ENCODE measurements at places on chromosomes 7 and 10. TPM values are rescaled to one million over a fixed set of nuclear protein-coding genes. Genes with fewer than 3 reads are reported as not detected.

DNA sequence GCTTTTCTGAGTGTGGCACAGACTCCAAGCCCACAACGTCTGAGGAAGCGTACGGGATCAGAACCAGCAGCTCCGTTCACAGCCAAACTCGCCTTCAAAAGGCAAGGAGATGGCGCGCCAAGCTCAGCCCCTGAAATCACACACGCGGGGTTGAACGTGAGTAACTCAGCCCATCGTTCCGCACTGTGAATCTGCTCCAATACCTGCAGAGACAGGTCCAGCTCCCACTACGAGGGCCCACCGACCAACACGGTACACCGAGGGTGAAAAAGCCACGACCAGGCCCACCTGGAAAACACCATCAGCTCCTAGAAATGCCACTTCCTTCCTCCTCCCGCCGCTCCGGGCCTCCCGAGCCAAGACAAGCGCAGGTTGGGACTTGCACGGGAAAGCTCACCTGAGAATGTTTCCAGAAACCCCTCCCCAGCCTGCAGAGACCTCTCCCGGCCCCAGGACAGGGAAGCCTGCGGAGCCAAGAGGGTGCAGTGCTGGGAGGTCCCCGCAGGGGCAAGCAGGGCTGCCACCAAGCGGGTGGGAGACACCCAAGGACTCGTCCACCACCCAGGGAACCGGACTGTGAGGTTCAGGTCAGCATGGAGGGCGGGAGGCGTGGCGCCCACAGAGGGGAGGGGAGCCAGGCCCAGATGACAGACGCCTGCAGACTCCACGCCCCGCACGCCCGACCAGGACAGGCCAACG, 93.9 kb upstream of the PDGFA start:
- no peak for DNase-seq

GRCh38 chr10:110501142-110501937, 3.6 kb downstream of the DUSP5 start:
- DNase-seq: peak; percentile 94

Gene BUB3
- total RNA-seq: 138 TPM

DNA sequence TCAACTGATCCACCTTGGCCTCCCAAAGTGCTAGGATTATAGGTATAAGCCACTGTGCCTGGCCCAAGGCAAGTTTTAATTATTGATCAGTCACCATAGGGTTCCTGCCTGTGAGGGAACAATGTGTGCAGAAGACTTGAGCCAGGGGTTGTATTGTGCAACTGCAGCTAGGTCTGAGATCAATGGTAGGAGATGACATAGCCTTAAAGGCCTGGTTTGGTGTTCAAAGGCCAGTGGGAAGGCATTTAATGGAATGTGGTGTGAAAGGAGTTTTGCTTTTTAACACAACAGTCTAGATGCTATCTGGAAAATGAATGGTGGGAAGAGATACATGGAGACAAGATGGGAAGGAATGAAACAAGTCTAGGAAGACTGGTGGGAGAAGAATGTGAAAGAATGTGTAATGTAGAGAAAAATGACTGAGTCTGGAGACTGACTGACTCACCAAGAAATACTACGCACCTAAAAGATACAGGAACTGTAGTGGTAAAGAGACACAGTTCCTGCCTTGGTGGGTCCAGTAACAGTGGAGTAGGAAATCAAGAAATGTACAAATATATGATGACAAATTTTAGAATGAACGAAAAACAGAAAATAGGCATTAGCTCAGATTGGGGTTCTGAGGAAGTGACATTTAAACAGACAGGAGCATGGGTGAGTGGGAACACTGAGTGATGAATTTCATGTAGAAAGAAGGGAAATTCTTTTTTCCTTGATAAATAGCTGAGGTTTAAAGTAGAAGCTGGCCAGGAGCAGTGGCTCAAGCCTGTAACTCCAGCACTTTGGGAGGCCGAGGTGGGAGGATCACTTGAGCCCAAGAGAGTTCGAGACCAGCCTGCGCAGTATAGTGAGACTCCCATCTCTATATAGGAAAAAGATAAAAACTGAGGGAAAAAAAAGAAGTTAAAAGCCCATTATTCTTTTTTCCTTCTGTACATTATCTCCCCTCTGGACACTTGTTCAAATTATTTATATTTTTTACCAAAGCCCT, 9.4 kb downstream of the HNRNPF start:
- no peak for DNase-seq

Gene EGR2
- 5.3 TPM for total RNA-seq

GRCh38 chr10:113820507-113820906, 33.4 kb downstream of the DCLRE1A start:
- no peak for DNase-seq

Gene SPDYE5
- not detected for total RNA-seq

GRCh38 chr7:2202901-2203765, 29.6 kb downstream of the MAD1L1 start:
- no peak for DNase-seq

GRCh38 chr10:1572519-1573333, 164.6 kb downstream of the ADARB2 start:
- DNase-seq: no peak

DNA sequence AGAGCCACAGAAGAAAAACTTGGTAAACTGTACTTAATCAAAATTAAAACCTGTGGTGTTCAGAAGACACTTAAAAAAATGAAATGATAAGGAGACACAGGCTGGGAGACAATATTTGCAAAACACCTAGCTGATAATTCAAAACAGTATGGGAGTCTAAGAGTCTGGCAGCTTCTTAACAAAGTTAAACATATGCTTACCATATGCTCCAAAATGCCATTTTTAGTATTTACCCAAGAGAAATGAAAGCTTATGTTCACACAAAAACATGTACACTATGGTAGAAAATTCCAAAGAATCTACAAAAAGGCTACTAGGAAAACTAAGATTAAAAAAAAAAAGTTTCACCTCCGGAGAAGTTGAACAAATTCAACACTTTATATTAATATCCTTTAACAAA, 48.6 kb downstream of the ITGB1 start:
- no peak for DNase-seq

Gene UNC5B
- 3.6 TPM for total RNA-seq

Gene HOXA7
- 20.9 TPM for total RNA-seq

GRCh38 chr10:100327007-100327717, 2.9 kb downstream of the PKD2L1 start:
- peak; percentile 83 for DNase-seq

GRCh38 chr7:81680120-81680519, 89.7 kb downstream of the HGF start:
- DNase-seq: no peak

GRCh38 chr7:44738051-44738723, 10.5 kb upstream of the ZMIZ2 start:
- no peak for DNase-seq

GRCh38 chr10:43078986-43079273, 2.1 kb downstream of the RET start:
- DNase-seq: no peak

- DNase-seq: no peak
Observed at GRCh38 chr10:27481486-27481885, 22.6 kb upstream of the RAB18 start.

- no peak for DNase-seq
Observed at GRCh38 chr10:100128951-100129350, 47.3 kb upstream of the CPN1 start.

- DNase-seq: no peak
Observed at GRCh38 chr7:133118261-133118660, 36.4 kb upstream of the CHCHD3 start.

- no peak for DNase-seq
Observed at GRCh38 chr7:129970816-129971215, 18.1 kb upstream of the UBE2H start.

Gene MYL7
- not detected for total RNA-seq

Gene PTPRN2
- 0.24 TPM for total RNA-seq

DNA sequence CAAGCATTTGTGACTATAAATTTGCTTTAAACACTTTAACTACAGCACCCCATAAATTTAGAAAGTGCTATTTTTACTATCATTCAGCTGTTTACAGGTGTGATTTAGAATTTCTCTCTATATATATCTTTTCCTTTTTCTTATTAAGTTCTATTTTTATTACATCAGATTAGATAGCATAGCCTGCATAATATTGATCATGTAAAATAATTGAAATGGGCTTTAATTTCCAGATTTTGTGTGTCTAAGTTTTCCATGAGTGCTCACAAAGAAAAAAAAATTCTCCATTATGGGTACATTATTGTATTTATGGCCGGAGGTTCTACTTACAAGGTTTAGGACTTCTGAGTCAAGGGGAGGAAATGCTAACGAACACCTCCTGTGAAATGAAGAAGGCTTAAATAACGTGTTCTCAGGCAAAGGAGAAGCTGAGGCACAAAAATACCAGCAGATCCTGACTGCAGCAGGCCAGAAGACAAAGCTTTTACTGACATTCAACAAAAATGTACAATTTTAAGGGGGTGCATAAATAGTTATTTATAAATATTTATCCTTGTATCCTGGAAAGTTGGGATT, 114.2 kb downstream of the RNF133 start:
- DNase-seq: no peak

Gene CCL26
- not detected for total RNA-seq

Gene EBLN1
- total RNA-seq: not detected

GRCh38 chr10:103445767-103446567, 6.2 kb downstream of the CALHM2 start:
- peak; percentile 60 for DNase-seq

DNA sequence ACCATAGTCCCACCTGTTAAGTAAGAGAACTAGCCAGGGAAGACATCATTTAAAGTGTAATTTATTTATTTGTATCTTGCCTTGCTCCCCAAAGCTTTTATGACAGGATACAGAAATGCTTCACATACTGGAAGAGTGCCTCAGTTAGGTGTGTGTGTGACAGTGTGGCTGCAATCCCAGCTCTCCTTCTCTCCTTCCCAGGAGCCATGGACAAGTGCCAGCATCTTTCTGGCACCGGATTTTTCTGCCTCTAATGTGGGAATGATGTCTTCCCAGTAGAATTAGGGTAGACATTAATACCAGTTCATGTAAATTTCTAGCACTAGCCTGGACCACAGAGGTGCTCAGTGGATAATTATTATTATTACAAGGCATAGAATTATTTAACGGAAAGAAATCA, 30.3 kb upstream of the ATXN7L1 start:
- DNase-seq: peak; percentile 23

DNA sequence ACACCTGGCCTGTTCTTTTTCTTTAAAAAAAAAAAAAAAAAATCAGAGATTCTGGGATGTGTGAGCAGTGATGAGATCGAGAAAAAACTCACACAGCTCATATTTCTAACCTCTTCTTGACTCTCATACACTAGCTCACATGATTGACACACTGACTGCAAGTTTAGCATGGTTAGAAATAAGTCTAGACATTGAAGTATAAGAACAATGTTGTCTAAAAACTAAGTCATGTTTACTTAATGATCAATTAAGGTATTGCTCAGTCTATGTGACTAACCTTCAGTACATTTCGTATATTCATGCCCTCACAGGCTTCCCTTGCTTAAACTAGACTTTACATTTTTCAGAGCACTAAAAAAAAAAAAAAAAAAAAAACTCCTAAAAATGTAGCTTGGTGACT, 775.1 kb downstream of the GATA3 start:
- no peak for DNase-seq

Gene ITIH5
- not detected for total RNA-seq

Gene CDH23
- total RNA-seq: 0.16 TPM

Gene TUBGCP2
- 71.5 TPM for total RNA-seq

- no peak for DNase-seq
Observed at GRCh38 chr7:23165316-23165715, 16.5 kb upstream of the NUP42 start.

DNA sequence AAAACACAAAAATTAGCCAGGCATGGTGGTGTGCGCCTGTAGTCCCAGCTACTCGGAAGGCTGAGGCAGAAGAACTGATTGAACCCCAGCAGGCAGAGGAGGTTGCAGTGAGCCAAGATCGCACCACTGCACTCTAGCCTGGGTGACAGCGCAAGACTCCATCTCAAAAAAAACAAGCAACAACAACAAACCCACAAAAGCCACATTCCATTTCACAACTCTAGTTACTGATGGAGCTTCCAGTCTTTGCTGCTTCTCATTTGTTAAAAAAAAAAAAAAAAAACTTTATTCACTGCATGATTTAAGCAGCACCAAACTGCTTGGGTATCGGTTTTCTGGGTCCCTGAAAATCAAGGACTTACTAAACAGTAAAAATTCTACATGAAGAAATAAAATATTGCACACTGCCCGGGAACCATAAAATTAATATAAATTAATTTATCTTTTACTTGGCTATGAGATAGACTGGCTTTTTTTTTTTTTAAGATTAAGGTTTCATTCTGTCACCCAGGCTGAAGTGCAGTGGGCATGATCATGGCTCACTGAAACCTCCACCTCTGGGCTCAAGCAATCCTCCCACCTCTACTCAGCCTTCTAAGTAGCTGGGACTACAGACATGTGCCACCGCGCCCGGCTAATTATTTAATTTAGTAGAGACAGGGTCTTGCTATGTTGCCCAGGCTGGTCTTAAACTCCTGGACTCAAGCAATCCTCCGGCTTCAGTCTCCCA, 42.0 kb downstream of the SRPK2 start:
- no peak for DNase-seq

DNA sequence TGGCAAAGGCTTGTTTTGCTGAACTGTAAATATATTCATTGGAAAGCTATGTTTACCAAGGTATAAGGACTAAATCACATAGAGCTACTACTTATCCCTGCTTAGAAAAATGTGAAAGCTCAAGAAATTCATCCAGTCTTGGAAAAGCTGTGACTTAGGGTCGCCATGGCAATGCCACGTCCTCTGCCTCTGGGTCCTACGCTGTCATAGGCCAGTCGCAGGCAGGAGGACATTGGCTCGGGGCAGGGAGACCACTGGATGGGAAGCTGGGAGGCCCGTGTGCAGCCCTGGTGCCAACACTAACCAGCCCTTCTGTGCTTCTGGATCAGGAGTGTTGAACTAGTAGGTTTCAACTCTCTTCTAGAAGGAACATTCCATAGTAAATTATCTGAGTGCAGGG, 67.3 kb upstream of the PDZD8 start:
- no peak for DNase-seq

DNA sequence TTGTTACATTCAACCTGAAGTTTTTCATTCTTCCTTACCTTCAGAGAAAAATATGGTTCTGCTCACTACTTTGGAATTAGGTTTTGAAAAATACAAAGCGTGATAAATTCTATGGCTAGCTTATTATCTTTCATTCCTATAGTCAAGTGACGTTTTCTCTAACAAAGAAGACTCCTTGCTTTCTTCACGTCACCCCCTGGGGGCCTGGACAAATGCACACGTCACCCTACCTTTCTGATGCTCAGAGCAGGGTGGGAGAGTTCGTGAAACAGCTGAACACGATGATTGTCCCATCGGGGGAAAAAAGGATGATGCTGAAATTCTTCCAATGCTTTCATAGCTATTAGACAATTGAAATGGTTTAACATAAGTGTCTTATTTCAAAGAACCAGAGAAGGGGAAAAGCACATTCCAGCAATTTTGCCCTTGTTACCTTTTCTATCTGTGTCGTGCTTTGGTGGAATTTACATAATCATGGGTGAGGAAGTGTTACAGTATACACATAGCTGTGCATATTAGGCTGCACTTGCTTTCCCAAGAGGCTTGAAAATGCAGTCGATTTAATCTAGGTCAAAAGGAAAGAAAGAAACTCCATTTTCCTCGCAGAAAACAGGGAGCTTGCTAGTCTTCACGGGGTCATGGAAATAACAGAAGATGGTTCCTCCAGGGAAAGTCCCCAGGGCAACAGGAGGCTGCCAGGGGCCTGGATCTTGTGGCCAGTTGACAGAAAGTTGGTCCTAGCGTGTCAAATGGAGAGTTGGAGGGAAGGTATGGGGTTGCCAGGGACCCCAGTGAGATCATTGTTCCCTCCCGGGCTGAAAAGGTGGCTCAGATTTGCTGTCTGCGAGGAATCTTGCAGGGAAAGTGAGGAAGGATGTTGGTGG, 189.2 kb downstream of the CELF2 start:
- no peak for DNase-seq

Gene ZNF248
- 12.1 TPM for total RNA-seq

Measured in myocyte (in vitro differentiated cells).